ENCODE measurements at places on chromosomes 7 and 10.

DNA sequence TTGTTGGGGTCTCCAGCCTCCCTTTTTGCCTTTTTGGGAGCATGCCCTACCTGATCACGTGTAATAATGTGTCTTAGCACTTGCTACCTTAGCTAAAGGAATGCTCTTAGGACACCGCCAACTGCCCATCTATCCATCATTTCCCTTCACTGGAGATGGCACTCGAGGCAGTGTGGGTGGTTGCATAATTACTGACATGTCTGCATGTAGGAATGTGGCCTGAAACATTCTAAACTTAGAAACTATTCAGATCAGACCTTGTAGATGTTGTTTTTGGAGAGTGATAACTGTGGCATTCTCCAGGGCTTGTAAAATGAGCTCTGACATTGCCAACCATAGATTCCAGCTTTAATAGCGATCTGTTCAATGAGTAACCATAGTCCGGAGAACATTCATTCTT, 365.8 kb downstream of the BBS9 start:
- DNase-seq: no peak

DNA sequence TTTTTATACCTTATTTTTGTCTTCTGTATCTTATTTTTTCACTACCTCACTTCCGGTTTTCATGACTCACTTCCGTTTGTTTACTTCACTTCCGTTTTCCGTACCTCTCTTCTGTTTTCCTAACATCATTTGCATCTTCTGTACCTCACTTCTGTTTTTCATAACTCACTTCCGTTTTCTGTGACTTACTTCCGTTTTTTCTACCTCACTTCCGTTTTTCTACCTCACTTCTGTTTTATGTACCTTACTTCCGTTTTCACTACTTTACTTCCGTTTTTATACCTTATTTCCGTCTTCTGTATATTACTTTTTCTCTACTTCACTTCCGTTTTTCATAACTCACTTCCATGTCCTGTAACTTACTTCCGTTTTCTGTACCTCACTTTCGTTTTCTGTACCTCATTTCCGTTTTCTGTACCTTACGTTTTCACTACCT, 492.5 kb upstream of the AKR1E2 start:
- DNase-seq: no peak

- DNase-seq: no peak
Measured at GRCh38 chr7:119936836-119937235, 336.1 kb upstream of the KCND2 start.

DNA sequence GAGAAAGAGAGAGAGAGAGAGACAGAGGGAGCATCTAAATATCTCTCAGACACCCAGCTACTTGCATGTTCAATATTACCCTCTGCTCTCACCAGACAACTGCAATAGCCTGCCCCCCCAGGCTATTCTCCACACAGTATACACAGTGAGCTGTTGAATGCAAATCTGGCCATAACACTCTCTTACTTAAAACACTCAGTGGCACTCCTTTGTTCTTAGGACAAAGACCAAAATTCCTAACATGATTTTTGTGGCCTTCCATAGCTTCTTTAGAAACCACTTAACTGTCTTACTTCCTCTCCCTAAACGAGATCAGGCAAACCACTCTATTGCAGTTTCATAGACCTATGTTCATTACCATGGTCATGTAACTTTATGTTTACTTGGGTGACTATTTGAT, 903.6 kb upstream of the AUTS2 start:
- DNase-seq: no peak

GRCh38 chr7:101159696-101160674, 5.4 kb downstream of the VGF start:
- no peak for DNase-seq

- no peak for DNase-seq
Measured at GRCh38 chr7:15105711-15106110, 203.2 kb upstream of the DGKB start.

Measured in activated CD8-positive, alpha-beta memory T cell treated with anti-CD3 and anti-CD28 coated beads for 1 hour (primary cell).